MG63 (cell line): ENCODE measurements at places on chromosomes 3 and 15.

GRCh38 chr15:96121086-96121920 is 209.2 kb upstream of the NR2F2 start:
- DNase-seq: peak; percentile 20

- DNase-seq: no peak
Observed at GRCh38 chr15:58755956-58756355, 6.4 kb upstream of the ADAM10 start.

DNA sequence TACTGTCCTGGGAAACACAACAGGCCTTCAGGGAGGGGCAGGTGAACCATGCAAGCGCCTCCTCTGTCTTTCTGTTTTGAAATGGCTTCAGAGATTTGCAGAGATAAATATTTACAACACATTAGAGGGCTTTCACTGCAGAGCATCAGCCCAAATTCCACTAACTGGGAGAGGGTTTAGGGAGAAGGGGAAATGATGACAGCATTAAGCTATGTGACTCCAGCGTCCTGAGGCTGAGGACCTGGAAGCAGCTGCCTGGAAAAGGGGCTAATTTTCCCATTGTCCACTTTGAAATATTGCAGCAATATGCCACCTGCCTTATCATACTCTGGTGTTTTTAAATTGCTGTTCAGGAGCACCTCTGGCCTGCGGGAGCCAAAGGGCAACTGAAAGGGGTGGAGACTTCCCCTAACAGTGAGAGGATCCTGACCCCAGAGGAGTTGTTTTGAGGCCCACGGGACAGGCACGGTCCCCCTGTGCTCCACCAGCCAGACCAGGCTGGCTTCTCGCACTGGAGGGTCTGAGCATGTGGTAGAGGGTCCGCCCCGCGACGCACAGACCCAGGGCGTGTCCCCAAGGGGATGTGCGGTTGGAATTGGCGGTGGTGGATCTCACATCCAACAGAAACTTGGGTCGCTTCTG is 110.6 kb downstream of the XXYLT1 start:
- DNase-seq: peak; percentile 25

DNA sequence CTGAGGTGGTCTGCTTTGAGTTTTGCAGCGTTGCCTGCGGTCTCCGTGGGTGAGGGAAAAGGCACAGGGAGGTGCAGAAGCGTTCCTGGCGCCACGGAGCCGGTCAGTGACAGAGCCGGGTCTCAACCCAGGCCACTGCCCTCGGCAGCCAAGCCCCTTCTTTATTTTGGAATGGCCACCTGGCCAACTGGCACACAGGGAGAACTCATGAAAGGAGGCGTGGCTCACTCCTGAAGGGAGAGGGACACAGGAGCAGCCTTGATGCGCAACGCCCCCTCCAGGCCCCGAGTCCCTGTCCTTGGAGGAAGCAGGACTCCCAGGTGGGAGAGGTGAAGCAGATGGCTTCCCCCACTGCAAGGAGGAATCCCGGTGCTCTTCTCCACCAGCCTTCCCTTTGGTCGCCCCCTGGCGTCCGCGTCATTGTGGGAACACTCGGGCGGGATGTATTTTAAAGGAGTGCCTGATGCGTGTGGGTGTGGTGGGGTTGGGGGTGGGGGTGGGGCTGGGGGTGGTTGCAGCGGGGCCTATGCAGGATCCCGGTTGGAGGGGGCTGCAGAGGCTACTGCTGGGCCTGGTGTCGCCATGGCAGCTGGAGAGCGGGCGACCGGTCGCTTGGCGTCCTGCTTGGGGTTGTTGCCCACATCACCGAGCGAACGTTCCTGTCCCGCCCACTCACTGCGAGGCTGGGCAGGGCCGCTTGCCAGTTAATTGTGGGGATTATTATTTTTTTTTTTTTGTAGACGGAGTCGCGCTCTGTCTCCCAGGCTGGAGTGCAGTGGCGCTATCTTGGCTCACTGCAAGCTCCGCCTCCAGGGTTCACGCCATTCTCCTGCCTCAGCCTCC is 32.6 kb downstream of the APBA2 start:
- no peak for DNase-seq

DNA sequence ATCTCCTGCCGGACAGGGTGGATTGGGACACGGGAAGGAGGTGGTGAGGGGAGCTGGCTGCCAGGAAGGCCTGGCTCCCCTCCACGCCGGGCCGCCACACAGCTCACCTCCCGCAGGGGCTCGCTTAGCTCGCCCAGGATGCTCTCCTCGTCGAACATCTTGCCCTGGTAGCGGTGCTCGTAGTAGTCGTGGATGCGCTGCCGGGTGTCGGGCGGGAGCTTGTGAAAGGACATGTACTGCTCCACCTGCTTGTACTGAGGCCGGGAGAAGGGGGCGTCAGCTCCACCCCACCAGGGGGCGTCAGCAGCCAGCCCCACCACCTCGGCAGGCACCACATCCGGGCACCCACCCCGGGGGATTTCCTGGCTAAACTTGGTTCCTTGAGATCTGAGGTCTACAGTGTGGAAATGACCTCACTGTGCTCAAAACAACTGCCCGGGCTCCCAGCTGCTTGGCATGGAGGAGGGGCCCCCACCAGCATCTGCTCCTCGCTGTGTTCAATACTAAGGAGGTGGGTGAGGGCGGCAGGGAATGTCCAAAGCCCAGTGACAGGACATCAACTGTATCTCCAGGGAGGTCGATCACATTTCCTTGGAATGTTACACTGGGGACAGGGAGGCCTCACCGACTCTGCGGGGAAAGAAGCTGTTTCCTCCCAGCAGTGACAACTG is 43.4 kb downstream of the HCN4 start:
- DNase-seq: no peak

- no peak for DNase-seq
Observed at GRCh38 chr3:16839271-16840100, 45.3 kb upstream of the PLCL2 start.

DNA sequence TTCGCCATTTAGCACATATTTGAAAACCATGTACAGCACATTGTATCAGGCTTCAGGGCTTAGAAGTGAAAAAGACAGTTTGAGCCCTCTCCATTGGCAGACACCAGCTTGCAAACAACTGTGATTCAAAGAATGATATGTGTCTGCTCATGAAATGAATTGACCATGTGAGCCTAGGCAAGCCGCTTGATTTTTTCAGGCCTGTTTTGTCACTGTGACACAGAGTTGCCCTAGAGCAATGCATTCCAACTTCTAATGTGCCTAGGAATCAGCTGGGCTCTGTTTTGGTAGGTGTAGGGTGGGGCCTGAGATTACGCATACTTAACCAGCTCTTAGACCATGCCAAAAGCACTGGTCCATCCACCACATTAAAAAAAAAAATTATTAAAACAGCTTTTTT is 53.0 kb downstream of the ATP2C1 start:
- no peak for DNase-seq

GRCh38 chr3:74377669-74378068 is 236.8 kb downstream of the CNTN3 start:
- no peak for DNase-seq

GRCh38 chr3:14891135-14892132 is 55.9 kb upstream of the NR2C2 start:
- no peak for DNase-seq

DNA sequence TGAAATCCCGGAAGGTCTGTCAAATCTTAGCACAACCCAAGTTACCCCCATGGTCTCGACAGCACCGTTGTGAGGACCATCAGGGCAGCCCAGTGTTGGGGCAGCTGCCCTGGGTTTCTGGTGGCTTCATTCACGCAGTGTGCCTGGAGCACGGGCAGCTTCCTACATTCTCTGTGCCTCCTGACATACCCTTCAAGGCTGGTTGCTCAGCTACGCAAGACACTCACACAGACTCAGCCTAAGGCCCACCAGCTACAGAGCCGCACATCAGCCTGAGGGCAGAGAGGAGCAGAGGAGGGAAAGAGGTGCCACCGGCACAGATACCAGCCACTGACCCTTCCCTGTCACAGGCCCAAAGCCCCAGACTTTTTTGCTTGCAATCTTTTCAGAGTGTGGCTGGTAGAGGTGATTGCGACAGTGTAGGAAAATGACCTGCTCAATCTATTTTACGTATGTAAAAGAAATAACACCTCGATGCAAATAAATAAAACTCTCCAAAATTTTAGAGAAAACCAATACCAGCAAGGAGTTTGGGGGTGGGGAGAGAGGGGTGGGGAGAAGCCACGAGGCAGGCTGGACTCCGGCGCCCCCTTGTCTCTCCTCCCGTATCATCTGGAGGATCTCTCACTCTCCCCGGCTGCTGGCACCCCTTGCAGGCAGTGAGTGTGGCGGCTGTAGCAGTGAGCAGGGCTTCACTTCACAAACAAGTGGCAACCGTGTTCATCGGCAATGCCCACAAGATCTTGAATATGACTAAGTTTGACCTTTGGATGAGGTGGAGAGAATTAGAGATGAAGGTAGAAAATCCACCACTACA is 12.7 kb downstream of the CSPG5 start:
- no peak for DNase-seq

DNA sequence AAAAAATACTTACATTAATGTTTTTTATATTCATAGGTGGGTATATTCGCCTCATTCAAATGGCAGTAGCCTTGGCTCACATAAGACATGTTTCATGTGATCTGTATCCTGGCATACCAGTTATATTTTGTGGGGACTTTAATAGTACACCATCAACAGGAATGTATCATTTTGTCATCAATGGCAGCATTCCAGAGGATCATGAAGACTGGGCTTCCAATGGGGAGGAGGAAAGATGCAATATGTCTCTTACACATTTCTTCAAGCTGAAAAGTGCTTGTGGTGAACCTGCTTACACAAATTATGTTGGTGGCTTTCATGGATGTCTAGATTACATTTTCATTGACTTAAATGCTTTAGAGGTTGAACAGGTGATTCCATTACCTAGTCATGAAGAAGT is 3.5 kb downstream of the PDE12 start:
- DNase-seq: no peak

GRCh38 chr15:69724333-69724732 is 271.7 kb downstream of the RPLP1 start:
- DNase-seq: no peak
